PC-3 (cell line): ENCODE measurements at places on chromosomes 5 and 9. TPM values are rescaled to one million over a fixed set of nuclear protein-coding genes. Genes with fewer than 3 reads are reported as not detected.

The MOCS2 gene
- 26.5 and 29.1 TPM in 2 replicates for total RNA-seq

The GPRIN1 gene
- 18.7 and 19.9 TPM in 2 replicates for total RNA-seq

The ADGRV1 gene
- 22.7 and 27.2 TPM in 2 replicates for total RNA-seq

The FREM1 gene
- 0.52 and 1.2 TPM in 2 replicates for total RNA-seq

The PCDHA1 gene
- total RNA-seq, result not detected in 2 replicates

The BRINP1 gene
- total RNA-seq, result not detected in 2 replicates

DNA sequence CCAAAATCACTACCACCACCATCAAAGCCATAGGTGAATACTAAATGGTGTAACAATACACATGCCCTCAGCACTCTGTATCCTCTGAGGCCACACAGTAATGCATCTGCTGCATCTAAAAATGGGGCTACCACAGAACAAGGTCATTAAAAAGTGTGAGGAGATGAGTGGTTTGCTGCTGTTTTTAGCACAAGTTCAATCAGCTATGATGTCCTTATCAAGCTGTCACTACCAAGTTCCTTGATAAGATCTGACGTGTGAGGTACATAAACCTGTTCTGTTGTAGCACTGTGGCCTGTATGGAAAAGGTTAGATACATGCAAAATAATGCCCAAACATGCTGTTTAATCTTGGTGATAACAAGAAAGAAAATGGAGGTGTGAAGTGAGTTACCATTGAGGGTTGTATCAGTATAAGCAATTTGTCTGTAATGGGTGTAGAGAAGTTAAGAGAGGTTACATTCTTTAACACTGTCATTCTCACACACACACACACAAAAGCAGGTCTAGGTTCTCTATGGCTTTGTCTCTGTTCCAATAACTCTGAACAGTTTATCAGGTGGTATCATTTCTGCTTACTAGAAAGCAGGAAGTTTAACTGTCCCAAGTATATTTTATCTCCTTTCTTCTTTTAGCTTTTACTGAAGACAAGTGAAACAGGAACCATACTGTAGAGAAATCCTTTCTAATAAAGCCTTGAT, 252.9 kb downstream of the CWC27 start:
- DNase-seq, result no peak

GRCh38 chr9:72353455-72354116, 11.4 kb downstream of the ZFAND5 start:
- no peak for DNase-seq

DNA sequence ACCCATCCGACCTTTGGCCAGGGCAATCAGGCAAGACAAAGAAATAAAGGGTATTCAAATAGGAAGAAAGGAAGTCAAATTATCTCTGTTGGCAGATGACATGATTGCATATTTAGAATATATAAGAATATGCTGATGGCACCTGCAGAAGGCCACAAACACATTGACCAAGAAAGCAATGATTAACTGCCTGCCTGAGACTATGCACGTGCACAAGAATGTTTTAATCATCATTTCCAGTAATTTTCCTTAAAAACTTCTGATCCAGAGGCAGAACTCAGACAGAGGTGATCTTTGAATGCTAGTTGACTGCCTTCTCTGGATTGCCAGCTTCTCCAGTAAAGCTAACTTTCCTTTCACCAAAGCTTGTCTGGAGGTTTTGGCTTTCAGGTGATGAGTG, 260.2 kb downstream of the DTWD2 start:
- DNase-seq, result no peak

- DNase-seq, result no peak
Observed at GRCh38 chr5:92969781-92970237, 611.2 kb downstream of the NR2F1-AS1 start.

DNA sequence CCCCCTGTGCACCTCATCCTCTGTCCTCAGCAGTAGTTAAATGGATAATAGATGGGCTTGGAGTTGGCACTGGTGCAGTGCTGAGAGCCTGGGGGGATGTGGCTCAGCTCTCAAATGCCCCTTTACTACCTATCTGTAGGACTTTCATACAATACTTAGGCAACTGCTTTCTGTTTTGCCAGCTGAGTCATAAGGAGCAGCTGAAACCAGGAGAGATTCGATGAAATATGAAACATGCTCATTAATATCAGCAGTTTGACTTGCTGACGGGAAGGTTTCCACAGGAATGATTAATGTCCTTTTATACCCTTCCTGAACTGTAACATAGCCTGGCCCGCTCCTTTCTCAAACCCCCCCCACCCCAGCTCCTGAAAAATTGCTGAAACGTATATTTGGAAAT, 142.6 kb downstream of the SAXO1 start:
- DNase-seq, result peak; percentile 73

- peak; percentile 73 for DNase-seq
Observed at GRCh38 chr5:317086-317811, 4.3 kb upstream of the AHRR start.

DNA sequence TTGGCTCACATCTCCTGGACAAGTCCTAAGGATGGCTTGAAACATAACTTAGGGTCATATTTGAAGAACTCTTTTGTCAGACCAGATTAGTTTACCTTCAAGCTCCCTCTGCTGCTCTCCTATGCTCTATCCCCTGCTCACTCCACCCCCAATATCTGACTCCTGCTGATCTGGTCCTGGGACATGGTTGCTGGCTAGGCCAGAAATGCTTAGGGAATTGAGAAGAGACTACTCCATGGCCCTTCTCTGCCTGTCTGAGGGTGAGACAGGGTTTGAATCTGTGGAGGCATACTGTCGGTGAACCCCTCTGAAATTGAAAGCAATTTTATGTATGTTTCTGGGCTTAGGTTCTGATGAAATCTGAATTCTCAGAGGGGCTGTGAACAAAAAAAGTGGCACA, 3.3 kb downstream of the OTULIN start:
- DNase-seq, result no peak
